ENCODE measurements at places on chromosomes 7 and 10.

GRCh38 chr7:108659261-108659660 lies 89.6 kb downstream of the DNAJB9 start:
- no peak for DNase-seq

- DNase-seq: no peak
Observed at GRCh38 chr10:78459639-78460037, 426.0 kb downstream of the RPS24 start.

DNA sequence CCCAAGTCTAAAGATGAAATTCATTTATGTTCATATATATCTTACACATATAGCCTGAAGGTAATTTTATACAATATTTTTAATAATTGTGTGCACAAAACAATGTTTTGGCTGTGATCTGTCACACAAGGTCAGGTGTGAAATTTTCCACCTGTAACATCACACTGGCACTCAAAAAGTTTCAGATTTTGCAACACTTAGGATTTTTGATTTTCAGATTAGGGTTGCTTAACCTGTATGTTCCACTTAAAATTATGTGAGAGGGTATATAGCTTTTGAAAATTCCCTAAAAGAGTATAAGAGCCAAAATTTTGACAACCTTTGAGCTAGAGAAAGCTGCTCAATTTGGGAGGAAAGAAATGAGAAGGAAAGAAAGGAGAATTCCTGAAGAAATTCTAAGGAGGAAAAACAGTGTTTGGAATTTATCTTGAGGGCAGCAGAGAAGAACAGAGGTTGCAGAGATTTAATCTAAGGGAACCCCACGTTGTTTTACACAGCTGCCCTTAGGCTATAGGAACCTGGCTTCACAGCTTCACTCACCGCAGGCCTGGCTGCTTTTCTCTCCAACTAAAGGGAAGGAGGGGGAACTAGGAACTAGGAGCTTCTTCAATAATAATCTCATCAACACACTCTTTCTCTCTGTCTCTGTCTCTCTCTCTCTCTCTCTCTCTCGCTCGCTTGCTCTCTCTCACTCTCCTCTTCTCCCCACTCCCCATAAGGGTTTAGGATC lies 8.5 kb downstream of the VOPP1 start:
- no peak for DNase-seq

DNA sequence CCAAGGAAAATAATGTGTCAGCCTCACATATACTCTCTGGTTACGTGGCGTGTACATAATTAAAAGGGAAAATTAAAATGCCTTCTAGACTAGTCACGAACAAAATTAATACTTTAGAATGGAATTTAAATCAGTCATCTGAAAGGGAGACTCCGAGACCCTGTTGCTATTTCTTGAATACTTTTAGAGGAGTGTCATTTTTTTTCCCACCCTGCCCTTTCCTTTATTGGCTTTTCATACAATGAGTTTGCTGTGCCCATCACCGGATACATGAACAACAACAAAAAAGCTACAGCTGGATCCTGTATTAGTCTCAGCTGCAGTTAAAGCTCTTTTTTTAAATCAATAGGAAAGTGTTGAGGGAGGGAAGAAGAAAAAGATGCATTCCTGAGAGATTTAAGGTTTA lies 20.1 kb downstream of the CYTH3 start:
- DNase-seq: no peak

- no peak for DNase-seq
Observed at GRCh38 chr7:106346678-106347217, 62.0 kb upstream of the NAMPT start.

- no peak for DNase-seq
Observed at GRCh38 chr10:9811601-9812000, 1206.1 kb upstream of the CELF2 start.

- DNase-seq: no peak
Observed at GRCh38 chr7:40199076-40199802, 64.4 kb downstream of the SUGCT start.

DNA sequence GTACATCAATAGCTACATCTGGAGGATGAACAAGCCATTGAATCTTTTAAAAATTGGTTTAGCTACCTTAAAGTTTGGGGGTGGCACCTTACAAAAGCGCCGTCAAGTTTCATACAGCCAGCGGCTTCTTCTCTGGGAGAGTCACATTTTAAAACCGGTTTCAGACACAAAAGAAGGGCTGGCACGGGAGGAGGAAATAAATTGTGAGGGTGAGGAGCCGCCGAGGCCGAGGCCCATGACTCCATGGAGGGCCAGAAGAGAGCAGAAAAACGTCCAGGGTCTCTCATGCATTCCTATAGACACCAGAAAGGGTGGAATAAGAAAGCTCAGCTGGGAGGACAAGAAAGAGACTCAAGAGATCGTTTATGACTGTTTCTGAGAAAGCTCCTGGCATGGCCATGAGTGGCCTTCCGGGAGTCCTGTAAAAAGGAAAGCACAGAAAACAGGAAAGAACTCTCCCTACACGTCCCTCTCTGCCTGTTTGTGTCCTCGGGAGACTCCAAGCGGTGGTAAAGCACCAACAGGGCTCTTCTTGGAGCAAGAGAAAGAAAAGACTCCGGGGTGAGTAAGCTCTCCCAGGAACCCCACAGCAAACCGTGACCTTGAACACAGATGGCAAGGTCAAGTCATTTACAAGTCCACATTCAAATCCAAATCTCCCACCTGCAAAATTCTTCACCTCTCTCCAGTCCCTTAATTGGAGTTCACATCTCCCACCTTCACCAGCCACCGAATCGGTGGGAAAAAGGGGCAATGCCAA lies 1.8 kb downstream of the FRAT2 start:
- DNase-seq: no peak

DNA sequence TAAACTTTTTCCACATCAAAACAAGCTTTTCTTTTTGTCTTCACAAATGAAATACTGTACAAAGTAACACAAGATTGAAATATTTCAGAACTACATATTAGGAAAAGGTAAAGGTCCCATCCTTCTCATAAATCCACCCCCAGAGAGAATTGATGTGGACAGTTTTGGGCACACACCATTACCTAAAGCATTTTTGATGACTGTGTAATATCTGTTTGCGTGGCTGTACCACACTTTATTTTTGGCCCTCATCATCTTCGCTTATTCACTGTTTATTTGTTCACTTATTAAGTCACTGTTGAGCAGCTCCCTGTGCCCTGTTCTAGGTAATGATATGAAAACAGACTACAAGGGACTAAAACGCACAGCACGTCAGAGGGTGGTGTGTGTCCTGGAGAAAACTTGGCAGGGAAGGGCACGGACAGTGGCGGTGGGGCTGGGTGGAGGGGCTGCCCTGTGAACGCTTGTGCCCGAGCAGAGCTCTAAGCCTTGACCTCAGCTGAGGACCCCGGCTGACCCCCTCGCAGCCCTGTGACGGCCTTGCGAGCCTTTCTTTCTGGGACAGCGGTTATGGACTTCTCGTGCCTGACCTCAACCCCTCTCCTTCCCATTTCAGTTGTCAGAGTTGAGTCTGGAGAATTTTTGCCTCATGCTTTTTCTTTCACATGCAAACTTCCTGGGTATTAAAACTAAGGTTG lies 241.3 kb downstream of the EMX2 start:
- no peak for DNase-seq

GRCh38 chr7:55493408-55493807 lies 78.9 kb downstream of the VOPP1 start:
- DNase-seq: no peak

- no peak for DNase-seq
Observed at GRCh38 chr7:112157072-112157471, 49.1 kb downstream of the DOCK4 start.

GRCh38 chr7:16438988-16439387 lies 17.6 kb upstream of the CRPPA start:
- no peak for DNase-seq

GRCh38 chr7:46321556-46322205 lies 400.6 kb upstream of the IGFBP3 start:
- DNase-seq: no peak

GRCh38 chr7:39921506-39922175 lies 28.4 kb upstream of the CDK13 start:
- DNase-seq: no peak

GRCh38 chr7:148447221-148447849 lies 143.2 kb upstream of the C7orf33 start:
- no peak for DNase-seq

GRCh38 chr7:158421361-158421760 lies 166.3 kb downstream of the PTPRN2 start:
- DNase-seq: no peak

DNA sequence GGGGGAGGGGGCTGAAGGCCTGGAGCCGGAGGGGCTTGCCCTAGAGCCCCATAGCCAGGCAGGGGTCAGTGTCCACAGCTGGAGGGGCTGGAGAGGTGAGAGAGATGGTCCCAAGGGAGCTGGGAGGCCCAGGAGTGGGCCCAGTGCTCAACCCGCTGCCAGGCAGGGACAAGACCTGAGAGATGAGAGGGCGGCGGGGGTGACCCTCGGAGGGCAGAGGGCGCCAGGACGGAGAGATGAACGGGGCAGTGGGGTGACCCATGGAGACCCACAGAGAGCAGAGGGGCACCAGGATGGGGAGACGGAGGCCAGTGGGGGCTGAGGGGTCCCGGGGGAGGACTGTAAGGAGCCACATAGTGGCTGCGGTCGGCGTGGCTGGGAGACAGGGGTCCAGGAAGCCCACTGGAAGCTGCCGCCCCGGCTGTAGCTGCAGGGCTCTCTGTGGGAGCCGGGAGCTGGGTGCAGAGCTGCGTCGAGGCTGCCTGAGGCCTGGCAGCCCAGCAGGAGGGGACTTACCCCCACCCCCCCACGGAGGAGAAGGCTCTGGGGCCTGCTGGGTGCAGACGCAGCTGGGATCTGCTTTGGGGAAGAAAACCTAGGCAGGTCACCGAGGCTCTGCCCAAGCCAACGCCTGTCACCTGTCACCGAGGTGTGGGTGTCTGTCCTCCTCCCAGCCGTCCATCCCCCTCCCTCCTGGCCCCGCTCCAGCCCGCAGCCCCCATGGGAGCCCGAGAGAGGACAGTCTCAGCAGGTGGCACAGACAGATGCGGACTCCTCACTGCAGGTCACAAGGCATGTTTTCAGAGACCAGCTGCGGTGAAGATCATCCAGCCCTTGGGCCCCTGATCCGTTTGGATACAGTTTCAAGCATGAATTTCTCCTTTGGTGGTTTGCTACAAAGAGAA lies 25.1 kb downstream of the PWWP2B start:
- no peak for DNase-seq

- DNase-seq: no peak
Observed at GRCh38 chr10:50917486-50917885, 32.1 kb upstream of the A1CF start.

DNA sequence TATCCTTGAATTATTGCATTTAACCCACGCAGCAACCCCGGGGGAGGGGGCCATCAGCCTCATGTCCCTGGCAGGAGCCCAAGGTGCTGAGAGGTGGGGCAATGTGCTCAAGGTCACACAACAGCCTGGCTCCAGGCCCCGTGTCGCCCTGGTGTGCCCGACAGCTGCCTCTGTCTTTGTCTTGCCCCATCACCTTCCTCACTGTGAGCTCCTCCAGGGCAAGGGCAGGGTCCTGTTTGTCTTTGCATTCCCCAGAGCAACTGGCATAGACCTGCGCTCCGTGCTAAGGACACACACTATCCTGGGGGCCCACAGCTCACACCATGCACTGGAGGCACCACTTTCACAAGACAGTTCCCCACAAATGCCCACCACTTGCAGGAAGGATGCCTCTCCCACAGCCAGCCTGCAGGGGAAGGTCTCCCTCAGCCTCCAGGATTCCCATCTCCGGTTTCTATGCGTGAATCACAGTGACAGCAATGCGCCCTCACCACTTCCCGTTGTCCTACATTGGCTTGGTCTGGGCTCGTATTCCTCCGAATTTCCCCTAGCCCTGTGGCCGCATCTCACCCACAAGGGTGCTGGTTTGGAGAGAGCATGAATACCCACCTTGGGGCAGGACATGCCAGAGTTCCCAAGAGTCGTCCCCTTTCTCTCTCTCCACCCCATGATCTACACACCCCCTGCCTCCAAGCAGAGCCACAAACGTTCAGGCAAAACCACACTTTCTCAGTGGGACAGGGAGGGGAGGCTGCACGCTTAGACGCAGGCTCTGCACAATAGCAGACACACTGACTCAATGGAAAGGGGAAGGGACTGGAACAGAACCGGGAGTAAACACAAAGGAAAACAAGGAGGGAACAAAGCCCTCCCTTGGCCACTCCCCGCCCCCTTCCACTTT lies 10.3 kb downstream of the ITPRIP start:
- DNase-seq: no peak

Data from activated CD8-positive, alpha-beta memory T cell treated with anti-CD3 and anti-CD28 coated beads for 4 hours (primary cell).